ENCODE measurements at places on chromosomes 5 and 9. TPM values are rescaled to one million over a fixed set of nuclear protein-coding genes. Genes with fewer than 3 reads are reported as not detected.

Gene ACOT12
- total RNA-seq, result 0.74 TPM

Gene MLANA
- total RNA-seq, result not detected

Gene PCDHGA10
- 0.69 TPM for total RNA-seq

Gene CDC25C
- total RNA-seq, result 14.1 TPM

Gene TAS2R1
- not detected for total RNA-seq

Gene SPOCK1
- total RNA-seq, result 15.6 TPM

Gene IL13
- not detected for total RNA-seq

Gene EPB41L4A
- 0.87 TPM for total RNA-seq

Gene TBCA
- total RNA-seq, result 302 TPM

Gene PHF24
- total RNA-seq, result 0.08 TPM

Gene FCN2
- not detected for total RNA-seq

Gene SPATA31A3
- total RNA-seq, result not detected

Gene ANKHD1
- 140 TPM for total RNA-seq

Gene GARIN3
- total RNA-seq, result not detected

Gene STKLD1
- total RNA-seq, result 0.74 TPM

Gene LHFPL2
- total RNA-seq, result 25.8 TPM

Gene OR1Q1
- not detected for total RNA-seq

Gene SOWAHA
- total RNA-seq, result not detected

Gene NEURL1B
- 5.3 TPM for total RNA-seq

Gene ESM1
- not detected for total RNA-seq

Gene IFNA2
- not detected for total RNA-seq

Gene CDH18
- total RNA-seq, result 7.0 TPM

Gene ALDH7A1
- 52.9 TPM for total RNA-seq

Gene MARCOL
- total RNA-seq, result not detected

Gene CYSRT1
- 0.67 TPM for total RNA-seq

Gene CCDC183
- total RNA-seq, result 0.62 TPM

Gene SGCD
- total RNA-seq, result not detected

Gene GRIA1
- total RNA-seq, result not detected

Gene INSL6
- not detected for total RNA-seq

Gene MCCC2
- total RNA-seq, result 74.1 TPM

Gene GABRG2
- not detected for total RNA-seq

Gene ADRA1B
- total RNA-seq, result 8.3 TPM

Gene SPATA31A5
- not detected for total RNA-seq

Measured in Panc1 (cell line).